Bone marrow (tissue), 2 donors: ENCODE measurements at places on chromosomes 1 and 21.

GRCh38 chr21:32794644-32795079, 23.1 kb upstream of the PAXBP1 start:
- DNase-seq: no peak

- no peak for DNase-seq
Observed at GRCh38 chr1:184576822-184577221, 177.8 kb downstream of the EDEM3 start.

GRCh38 chr1:208106218-208106617, 138.0 kb downstream of the PLXNA2 start:
- DNase-seq: no peak

GRCh38 chr1:241964550-241965282, 7.1 kb downstream of the BECN2 start:
- no peak for DNase-seq

DNA sequence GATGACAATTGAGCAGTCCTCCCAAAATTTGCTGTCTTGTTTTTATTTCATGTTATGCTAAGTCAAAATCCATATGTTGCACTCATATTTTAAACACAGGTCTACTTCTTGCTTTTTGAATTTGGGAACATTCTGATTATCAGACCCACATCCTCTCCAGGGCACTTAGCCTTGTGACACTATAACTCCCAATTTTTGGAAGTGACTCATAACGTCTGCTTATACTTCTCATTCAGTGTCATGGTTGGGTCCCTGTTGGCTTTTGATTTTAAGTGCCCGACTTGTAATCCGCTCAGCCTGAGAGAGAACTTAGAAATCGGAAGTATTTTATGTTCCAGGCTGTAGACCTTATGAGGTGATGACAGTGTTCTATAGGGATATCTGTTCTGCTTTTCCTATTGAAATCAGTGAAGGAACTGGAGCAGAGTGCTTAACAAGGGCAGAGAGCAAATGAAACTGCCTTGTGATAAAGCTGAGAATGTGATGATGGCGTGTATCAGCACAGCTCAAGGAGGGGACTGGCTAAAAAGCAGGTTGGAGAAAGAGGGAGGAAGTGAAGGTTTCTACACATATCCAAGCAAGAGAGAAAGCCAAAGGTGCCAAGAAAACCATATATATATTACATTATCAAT, 136.0 kb downstream of the HLX start:
- DNase-seq: no peak

DNA sequence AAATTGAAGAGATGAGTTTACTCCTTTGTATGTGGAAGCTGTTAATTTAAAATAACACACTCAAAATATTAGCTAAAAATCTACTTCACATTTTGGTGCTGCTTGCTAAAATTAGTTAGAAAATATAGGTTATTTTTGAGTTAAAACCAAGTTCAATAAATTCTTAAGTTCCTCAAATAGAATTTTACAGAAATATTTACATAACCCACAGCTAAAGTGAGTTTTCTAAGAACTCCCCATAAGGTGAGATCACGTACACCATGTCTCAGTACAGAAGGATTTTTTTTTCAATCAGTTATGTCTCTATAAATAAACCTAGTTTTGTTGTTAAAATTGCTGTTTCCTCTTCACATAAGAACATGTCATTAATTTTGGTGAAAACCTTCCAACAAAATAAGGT, 108.0 kb downstream of the SDCCAG8 start:
- no peak for DNase-seq

DNA sequence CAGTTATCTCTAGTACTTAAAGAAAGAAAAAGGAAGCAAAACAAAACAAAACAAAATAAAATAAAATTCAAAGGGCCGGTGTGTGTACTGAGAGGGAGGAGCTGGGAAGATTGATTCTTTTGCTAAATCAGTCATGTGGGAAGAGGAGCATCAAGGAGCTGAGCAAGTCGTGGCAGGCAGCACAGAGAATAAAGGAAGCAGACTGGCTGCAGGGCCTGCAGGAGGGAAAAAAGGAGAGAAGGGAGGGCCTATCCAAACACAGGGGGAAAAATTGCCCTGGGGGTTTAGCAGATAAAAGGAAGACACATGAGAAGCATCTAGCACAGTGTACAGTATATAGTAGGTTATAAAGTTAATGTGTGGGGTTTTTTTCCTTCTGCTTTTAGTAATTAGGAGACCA, 27.6 kb downstream of the AGO4 start:
- DNase-seq: no peak

GRCh38 chr1:31891280-31891679, 46.9 kb downstream of the PTP4A2 start:
- no peak for DNase-seq

DNA sequence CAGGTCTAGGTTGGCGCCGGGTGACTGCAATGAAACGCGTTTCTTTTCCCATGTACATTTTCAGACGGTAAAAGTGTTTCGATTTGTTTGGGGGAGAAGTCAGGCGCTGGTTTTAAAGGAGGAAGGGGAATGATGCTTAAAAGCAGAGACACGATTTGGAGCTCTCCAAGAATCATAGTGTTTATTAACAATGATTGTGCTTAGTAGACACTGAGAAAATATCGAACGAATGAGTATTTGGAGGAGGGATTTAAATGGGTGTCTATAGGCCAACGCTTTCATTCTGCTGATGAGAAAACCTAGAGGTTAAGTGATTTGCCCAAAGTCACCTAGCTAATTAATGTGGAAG, 36.9 kb upstream of the JAK1 start:
- no peak for DNase-seq

DNA sequence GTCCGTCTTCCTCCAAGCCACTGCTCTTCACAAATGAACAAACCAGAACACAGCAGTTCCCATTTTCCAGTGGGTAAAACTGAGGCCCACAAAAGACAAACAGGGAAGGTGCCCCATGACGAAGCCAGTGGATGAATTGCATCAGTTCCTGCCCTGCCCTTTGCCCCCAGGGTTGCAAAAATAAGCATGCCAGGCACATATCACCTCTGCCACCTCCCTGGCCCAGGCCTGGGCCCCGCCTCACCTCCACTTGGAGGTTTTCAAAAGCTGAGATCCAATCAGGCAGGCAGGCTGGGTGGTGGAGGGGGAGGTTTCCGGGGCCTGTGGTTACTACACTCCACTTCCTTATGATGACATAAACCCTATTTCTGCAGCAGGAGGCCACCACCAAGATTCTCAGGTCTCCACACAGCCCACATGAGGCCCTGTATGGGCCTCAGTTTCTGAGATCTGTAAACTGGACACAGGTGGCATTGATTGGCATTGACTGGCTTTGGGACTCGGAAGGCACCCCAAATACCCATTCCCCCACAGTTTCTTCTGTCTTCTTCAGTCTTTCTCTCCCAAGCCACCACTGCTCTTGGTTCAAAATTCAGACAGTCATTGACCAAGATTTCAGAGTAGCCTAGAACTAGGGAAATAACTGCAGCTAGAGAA, 4.1 kb downstream of the KIF21B start:
- DNase-seq: peak; percentile 80

- DNase-seq: no peak
Observed at GRCh38 chr1:41278076-41278475, 36.0 kb upstream of the SCMH1 start.

- no peak for DNase-seq
Observed at GRCh38 chr1:115545096-115545720, 96.6 kb upstream of the VANGL1 start.

GRCh38 chr1:183365676-183366075, 52.5 kb downstream of the NMNAT2 start:
- no peak for DNase-seq

DNA sequence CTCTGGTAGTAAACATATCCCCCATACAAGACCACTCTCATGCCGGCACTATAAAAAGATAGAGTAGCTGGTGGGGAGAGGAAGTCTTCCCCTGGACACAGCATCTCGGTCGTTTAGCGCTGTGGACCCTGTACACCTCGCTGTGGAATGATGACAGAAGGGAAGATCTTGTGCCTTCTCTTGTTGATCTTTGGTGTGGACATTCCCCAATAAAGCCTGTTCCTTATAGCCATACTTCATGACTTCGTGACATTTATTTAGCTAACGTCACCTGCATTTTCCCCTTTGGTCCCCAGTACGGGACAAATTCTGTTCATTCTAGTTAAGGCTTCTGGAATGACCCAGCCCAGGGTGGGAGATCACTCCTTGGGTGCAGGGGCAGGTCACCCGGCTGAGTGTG, 24.9 kb upstream of the MAP10 start:
- no peak for DNase-seq

- DNase-seq: no peak
Observed at GRCh38 chr1:217907504-217907903, 276.4 kb downstream of the SPATA17 start.

DNA sequence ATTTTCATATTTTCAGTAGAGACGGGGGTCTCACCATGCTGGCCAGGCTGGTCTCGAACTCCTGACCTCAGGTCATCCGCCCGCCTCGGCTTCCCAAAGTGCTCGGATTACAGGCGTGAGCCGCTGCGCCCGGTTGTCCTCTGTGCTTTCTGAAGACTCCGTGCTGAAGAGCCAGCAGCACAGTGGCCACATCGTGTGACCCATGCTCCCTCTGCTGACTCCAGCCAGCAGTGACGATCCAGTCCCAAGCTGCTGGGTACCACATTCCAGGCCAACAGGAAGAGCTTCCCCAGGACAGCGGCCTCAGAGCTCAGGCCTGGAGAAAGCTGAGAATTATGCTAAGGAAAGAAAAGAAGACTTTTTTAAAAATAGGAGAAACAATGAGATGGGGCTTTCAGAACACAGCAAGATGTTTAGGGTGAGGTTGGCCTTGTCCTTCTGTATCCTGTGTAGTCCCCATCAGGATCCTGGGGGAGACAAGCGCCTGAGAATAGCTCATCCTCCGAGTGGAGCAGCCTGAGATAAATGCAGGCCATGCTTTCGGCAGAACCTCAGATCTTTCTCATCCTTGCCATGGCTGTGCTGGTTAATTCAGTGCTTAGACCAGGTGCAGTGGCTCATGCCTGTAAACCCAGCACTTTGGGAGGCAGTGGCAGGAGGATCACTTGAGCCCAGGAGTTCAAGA, 207.1 kb downstream of the SLC35F3 start:
- DNase-seq: no peak

DNA sequence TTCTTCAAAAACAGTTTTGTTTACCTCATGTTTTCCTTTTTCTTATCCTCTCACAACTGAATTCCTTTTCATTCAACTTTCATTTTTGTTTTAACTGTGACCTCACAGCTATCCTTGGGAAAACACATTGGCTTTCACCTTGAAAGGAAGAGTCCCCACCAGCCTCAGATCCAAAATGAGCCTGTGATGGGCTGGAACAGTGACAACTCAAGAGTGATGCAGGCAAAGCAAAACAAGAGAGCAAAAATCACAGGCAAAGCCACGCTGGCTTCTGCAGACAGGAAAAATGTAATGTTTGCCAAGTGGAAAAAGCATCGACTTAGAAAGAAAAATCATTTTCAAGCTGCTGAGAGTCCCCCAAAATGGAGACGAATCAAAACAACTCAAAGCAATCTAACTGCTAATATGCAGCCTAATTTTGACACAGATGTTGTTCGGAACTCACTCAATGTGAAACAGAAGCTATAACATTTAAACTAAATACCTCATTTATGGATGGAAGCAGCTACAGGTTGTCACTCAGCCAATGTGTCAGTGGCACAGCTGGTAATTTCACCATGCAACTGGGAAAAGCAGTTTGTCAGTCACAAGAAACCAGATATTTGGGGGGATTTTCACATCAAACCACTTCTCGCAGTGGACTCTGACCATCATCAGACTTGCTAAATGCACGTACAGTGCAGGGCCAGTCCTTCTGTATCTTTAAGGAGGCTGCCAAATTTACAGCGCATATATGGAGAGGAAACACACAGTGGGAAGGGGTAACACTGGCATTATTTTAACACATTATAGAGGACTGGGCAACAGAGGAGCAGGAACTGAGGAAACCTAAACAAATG, 50.7 kb downstream of the ALG14 start:
- DNase-seq: no peak

GRCh38 chr1:193184776-193185175, 1.6 kb downstream of the B3GALT2 start:
- DNase-seq: no peak

DNA sequence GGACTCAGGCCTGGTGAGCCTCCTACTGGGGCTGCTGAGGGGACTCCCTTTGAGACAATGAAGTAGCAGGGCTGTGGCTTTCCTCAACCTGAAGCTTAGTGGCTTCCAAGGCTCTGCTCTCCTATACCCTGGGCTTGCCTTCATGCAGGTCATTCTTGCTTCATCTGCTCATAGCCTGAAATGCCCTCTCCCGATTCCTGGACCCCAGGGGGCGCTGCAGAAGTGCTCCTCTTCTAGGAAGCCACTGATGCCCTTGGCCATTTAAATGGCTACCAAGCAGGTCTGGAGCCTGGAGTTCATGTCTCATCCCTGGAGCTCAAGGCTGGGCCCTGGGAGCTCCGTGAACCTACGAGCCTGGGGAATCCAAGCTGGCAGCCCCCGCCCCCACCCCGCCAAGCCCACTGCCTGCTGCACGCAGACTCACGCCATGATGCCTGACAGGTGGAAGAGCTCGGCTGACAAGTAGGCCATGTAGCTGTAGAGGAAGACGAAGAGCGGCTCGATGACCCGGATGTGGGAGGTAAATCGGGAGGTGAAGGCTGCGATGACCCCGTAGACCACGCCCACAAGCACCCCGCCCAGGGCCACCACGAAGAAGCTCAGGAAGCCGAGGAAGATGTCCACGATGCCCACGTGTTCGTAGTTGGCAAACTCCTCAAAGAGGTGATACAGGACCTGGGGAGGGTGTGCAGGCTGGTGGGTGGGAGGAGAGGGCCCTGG, 45.7 kb downstream of the SLC9A1 start:
- no peak for DNase-seq

DNA sequence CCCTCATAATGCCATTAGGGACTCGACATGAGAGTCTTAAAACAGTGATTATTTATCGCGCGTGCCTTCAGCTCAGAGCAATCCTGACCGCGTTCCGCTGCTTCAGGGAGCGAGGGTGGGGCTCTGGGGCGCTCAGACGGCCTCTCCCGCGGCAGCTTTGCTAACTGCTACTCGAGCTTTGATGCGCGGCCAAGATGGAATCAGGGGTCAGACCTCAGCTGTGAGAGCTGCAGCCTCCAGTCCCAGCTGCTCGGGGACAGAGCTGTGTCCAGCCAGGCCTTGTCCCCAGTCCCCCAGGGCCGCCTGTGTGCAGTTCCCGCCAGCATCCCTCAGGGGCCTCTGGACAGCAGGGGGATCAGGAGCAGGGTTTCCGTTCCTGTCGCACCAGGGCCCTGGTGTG, 104.6 kb upstream of the TTC34 start:
- no peak for DNase-seq

GRCh38 chr1:161792740-161793139, 26.6 kb downstream of the ATF6 start:
- no peak for DNase-seq

- no peak for DNase-seq
Observed at GRCh38 chr1:202106340-202107254, 16.1 kb upstream of the GPR37L1 start.

- no peak for DNase-seq
Observed at GRCh38 chr1:116308276-116308675, 64.8 kb upstream of the ATP1A1 start.
